Foreskin keratinocyte (primary cell): ENCODE measurements at places on chromosomes 13 and 19. TPM values are rescaled to one million over a fixed set of nuclear protein-coding genes. Genes with fewer than 3 reads are reported as not detected.

ATP8A2 gene
- 0.42 and 0.51 TPM in 2 replicates for total RNA-seq

ZNF571 gene
- 1.8 and 1.9 TPM in 2 replicates for total RNA-seq

GNG7 gene
- 0.10 and 0.11 TPM in 2 replicates for total RNA-seq

SIGLEC12 gene
- total RNA-seq, result not detected in 2 replicates

GAPDHS gene
- total RNA-seq, result not detected in 2 replicates

FSD1 gene
- 7.3 and 8.6 TPM in 2 replicates for total RNA-seq

ZNF709 gene
- 1.4 TPM in 2 replicates for total RNA-seq
